ENCODE measurements at places on chromosomes 16 and 17.

- DNase-seq: no peak
These were observed 1.1 kb upstream of the GABARAP start for GRCh38 chr17:7243453-7243729.

GRCh38 chr17:39271546-39271945 lies 45.8 kb upstream of the STAC2 start:
- DNase-seq: no peak

- peak; percentile 65 for DNase-seq
These were observed 6.4 kb upstream of the FAM83G start for GRCh38 chr17:19010729-19011505.

DNA sequence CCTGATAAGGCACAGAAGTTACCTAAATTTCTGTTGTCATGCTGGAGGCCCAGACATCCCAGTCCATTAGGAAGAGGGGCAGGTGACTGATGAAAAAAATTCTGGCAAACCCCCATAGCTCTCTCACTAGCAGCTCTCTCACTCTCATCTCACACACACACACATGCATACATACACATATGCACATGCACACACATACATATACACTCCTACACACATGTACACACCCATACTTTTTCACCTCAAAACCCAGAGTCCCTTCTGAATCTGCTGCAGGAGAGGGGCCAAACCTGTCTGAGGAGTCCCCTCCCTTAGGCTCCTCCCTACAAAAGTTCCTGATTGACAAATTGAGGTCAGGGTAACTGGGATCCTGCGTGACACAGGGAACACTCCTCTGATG lies 22.6 kb upstream of the SDR42E2 start:
- DNase-seq: no peak

DNA sequence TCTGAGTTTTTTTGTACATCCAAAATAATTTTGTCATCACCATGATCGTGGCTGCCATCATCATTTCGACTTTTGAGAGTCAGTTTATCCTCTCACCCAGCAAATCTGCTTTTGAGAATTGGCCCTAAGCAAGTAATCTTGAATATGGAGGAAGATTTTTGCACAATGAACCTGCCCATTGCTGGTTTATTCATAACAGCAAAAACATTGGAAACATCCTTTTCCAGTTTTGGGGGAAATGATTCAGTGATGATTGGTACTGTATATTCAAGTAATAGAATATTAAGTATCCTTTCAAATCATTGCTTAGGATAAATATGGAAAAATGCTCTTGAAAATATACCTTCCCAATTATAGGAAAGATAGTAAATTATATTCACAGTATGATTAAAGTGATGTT lies 53.1 kb downstream of the PRKCA start:
- DNase-seq: no peak

- no peak for DNase-seq
These were observed 138.2 kb upstream of the COX10 start for GRCh38 chr17:13931111-13931526.

DNA sequence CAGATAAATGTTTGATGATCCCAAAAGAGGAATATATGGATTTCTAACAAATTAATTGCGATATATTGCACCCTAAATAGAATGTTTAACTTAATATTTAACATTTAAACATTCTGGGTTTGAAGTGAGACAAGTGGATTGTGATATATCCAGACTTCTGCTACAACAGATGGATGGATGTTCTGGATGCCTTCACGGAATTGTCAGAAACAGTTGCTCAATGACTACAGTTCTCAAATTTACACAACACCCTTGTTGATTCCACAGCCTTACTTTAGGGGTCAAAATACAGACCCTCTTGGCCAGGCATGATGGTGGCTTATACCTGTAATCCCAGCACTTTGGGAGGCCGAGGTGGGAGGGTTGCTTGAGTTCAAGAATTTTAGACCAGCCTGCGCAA lies 250.8 kb downstream of the RBFOX1 start:
- DNase-seq: no peak

DNA sequence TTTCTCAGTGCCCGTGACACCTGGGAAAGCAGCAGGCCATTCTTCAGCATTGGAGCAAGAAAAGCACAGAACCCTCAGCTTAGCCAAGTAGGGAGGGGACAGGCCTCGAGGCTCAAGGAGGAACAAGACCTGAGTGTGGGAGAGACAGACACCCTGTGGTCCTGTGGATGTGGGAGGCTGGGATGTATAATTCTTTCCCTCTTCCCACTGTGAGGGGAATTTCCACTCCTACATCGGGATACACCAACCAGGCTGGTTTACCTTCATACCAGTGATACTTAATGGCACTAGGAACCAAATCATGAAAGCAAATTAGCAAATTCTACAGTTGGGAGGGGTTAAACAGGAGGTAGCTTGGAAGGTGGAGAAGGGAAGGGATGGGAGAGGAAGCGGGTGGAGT lies 41.7 kb downstream of the LYRM1 start:
- no peak for DNase-seq

GRCh38 chr17:32298298-32298697 lies 32.7 kb downstream of the RHBDL3 start:
- no peak for DNase-seq

- peak; percentile 85 for DNase-seq
These were observed 759 bp upstream of the TP53I13 start for GRCh38 chr17:29567554-29568330.

DNA sequence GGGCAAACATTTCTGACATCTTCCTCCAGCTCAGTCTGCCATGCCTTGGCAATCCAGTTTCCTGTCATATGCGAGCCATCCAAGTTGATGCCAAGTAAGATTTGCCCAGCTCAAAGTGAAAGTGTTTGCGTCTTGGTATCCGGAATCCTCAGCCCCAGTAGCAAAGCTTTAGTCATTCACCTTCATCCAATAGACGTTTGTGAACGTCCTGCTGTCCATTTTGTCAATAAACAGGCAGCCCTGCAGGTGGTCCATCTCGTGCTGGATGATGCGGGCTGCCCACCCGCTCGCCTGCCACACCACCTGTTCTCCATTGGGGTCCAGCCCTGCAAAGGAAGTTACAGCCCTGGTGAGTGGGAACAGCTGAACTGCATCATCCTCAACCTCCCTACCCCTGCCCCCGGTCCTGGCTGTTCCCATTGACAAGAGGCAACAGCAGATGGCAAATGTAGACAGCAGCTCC lies 1.5 kb downstream of the PDF start:
- DNase-seq: no peak

GRCh38 chr17:50805486-50805885 lies 29.9 kb upstream of the WFIKKN2 start:
- no peak for DNase-seq

DNA sequence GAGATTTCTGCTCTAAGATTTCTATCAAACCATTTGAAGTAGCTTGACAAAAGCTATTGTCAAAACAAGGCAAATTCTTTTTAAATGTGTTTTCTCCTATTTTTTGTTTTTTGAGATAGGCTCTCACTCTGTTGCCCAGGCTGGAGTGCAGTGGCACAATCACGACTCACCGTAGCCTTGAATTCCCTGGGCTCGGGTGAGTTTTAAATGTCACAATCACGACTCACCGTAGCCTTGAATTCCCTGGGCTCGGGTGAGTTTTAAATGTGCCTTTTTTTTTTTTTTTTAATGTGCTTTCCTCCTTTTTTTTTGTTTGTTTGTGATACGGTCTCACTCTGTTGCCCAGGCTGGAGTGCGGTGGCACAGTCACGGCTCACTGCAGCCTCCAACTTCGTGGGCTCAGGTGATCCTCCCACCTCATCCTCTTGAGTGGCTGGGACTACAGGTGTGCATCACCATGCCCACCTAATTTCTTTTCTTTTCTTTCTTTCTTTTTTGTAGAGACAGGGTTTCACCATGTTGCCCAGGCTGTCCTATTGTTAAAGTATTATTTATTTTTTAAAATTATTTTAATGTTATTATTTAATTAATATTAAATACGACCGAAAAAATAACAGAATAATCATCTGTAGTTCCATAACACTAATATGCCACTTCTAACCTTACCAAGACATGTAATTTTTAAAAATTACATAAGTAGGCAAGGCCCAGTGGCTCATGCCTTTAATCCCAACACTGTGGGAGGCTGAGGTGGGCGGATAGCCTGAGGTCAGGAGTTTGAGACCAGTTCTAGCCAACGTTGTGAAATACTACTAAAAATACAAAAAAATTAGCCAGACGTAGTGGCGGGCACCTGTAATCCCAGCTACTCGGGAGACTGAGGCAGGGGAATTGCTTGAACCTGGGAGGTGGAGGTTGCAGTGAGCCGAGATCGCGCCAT lies 69.7 kb upstream of the FA2H start:
- no peak for DNase-seq

GRCh38 chr16:27685807-27686206 lies 135.9 kb downstream of the KATNIP start:
- DNase-seq: no peak

DNA sequence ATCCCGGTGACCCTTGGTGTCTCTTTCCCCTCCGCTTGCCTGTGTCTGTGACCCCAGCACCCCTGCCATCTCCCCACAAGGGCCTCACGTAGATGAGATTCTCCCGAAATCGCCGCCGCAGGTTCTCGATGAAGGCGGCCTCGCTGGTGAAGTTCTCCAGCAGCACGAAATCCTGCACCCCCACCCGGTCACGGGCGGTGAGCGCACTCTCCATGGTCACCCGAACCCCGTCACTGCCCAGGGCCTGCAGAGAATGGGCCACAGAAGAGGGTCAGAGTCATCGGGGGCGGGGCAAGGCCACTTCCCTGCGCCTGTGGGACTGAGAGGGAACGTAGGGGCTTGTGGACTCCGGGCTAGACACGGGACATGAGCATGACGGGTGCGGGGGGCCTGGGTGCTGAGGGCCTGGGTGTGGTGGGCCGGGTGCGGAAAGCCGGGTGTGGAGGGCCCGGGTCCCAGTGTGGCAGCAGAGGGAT lies 8.4 kb downstream of the MYO1C start:
- DNase-seq: no peak

GRCh38 chr17:66910651-66911285 lies 53.7 kb upstream of the CACNG4 start:
- DNase-seq: no peak

DNA sequence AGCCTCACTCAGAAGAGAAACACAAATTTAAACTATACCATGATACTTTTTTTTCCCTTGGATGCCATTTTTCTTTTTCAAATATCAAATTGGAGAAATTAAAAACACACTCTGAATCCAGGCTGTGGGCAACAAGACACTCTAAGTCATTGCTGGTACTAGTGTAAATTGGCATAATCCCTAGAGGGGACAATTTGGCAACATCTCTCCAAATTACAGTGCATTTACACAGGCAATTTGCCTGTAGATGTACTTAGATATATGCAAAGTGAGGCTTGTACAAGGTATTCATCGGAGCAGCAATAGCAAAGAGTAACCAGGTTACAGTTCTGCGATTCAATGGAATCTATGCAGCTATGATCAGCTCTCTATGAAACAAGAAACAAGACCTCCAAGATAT lies 6.7 kb upstream of the GUCY2D start:
- DNase-seq: no peak

DNA sequence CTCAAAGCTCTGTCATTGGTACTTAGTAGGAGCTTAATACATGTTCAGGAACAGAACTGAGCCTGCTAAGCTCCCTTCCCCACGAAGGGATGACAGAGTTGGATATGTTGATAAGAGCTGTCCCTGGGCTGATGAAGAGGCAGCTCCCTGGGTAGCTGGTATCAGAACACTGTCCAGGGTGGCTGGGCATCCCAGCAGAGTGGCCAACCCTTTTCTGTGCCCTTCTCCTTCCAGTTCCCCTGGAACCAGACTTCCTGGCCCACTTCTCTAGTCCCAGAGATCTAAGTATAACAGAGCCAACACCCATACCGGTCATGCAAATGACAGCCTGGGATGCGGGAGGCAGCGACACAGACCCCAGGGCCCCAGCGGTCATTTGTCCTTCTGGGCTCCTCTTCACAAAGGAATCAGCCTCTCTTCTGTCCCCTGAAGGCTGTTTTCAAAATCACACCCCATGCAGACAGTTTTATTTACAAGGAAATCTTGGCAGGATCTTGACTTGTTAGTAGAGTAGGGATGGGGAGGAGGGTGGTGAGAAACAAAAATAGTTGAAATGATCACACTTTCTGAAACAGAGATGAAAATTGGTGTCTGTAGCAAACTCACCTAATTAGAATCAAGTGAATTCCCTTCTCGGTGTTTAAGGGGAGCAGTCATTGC lies 1.4 kb upstream of the RHBDL3 start:
- peak; percentile 56 for DNase-seq

DNA sequence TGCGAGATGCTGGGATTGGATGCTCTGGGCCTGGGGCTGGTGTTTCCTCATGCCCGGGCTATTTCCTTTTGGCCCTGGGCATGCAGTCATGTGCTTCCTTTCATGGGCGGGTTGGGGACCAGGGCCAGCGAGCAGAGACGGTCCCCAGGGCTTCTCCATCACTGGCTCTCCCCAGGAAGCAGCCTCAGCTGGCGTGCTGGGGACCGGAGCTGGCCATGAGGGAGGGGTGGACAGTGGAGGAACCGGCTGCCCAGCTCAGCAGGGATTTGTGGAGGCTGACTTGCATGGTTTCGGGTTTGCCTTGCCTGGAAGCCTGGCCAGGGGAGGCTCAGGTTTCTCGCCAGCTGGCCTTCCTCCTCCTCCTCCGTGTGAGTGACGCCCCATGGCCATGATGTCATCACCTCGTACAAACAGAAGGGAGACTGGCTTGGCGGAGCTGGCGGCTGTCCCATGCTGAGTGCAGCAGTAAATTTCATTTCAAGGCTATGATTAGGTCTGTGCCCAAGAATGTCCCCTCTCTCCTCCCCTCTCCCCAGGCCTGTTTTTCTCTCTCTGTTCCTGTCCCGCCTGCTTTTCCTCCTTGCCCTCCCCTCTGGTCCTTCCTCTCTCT lies 8.9 kb upstream of the TIMP2 start:
- DNase-seq: peak; percentile 92

DNA sequence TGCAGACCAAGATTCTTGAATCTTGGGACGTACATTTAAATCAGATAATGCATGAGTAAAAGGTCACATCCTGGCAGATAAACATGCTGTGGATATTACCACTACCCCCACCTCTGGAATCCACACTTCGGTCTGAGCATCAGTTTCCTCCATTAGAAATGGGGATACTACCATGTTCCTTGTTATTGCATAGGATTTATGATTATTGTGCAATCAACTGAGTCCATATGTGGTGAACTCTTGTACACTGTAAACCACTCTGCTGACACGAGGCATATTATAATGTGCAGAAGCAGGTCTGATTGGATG lies 108.7 kb downstream of the VAT1L start:
- DNase-seq: no peak

GRCh38 chr16:89410794-89411309 lies 79.5 kb downstream of the ANKRD11 start:
- no peak for DNase-seq

DNA sequence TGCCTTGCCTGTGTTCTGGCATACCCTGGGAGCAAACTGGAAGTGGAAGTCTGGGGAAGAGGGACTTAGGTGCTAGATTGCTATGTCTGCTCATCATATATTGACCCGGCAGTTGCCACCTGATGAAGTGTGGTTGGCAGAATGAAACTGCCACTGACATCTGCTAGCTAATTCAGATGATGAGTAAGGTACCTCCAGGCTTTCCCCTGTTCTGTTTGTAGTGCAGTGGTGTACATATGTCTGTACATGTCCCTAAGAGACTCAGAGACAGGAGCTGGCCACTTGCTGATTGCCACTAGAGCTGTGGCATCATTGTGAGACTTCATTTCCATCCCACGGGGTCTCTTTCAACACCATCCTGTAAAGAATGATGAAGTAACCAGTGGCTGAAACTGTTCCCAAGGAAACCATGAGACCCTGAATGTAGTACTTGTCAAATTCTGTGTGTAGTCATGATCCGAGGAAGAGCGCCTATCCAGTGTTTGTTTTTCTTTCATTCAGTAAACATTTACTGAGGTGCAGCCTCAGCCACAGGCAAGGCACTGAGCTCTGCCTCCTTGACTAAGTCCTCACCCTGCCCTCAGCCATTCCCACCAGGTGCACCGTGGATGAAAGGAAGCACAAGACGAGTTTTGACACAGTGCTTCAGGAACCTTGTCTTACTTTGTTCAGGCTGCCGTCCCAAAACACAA lies 13.2 kb downstream of the CLUAP1 start:
- DNase-seq: no peak
